ENCODE measurements at places on chromosomes 1 and 21. TPM values are rescaled to one million over a fixed set of nuclear protein-coding genes. Genes with fewer than 3 reads are reported as not detected.

PPM1J gene
- 1.4 TPM for polyA plus RNA-seq

GLIS1 gene
- not detected for polyA plus RNA-seq

TNFRSF4 gene
- polyA plus RNA-seq, result not detected

LCE1B gene
- not detected for polyA plus RNA-seq

PDPN gene
- polyA plus RNA-seq, result not detected

ALDH9A1 gene
- polyA plus RNA-seq, result 92.4 TPM

SPRR1B gene
- not detected for polyA plus RNA-seq

AMPD1 gene
- 0.21 TPM for polyA plus RNA-seq

GJA8 gene
- not detected for polyA plus RNA-seq

TMIGD3 gene
- polyA plus RNA-seq, result not detected

CATSPERE gene
- 0.23 TPM for polyA plus RNA-seq

BTG2 gene
- polyA plus RNA-seq, result 202 TPM

ZMYND12 gene
- 0.39 TPM for polyA plus RNA-seq

RGS18 gene
- 3.0 TPM for polyA plus RNA-seq

CLIC6 gene
- 0.08 TPM for polyA plus RNA-seq

FBXO44 gene
- 16.9 TPM for polyA plus RNA-seq

PKLR gene
- not detected for polyA plus RNA-seq

FCRL4 gene
- polyA plus RNA-seq, result 0.06 TPM

CD2 gene
- polyA plus RNA-seq, result 6.6 TPM

CD101 gene
- polyA plus RNA-seq, result 1.8 TPM

LHX4 gene
- 0.25 TPM for polyA plus RNA-seq

KCNQ4 gene
- polyA plus RNA-seq, result not detected

ATP5IF1 gene
- 446 TPM for polyA plus RNA-seq

C1orf210 gene
- not detected for polyA plus RNA-seq

WLS gene
- polyA plus RNA-seq, result not detected

RGS7 gene
- 0.54 TPM for polyA plus RNA-seq

COL6A1 gene
- polyA plus RNA-seq, result not detected

S1PR1 gene
- polyA plus RNA-seq, result 126 TPM

GNAT2 gene
- polyA plus RNA-seq, result not detected

PRR9 gene
- polyA plus RNA-seq, result not detected

TMEM201 gene
- polyA plus RNA-seq, result 4.2 TPM

MCOLN3 gene
- polyA plus RNA-seq, result 0.19 TPM

ARHGEF10L gene
- not detected for polyA plus RNA-seq

STYXL2 gene
- not detected for polyA plus RNA-seq

MIXL1 gene
- 1.6 TPM for polyA plus RNA-seq

CRP gene
- polyA plus RNA-seq, result not detected

MYOG gene
- not detected for polyA plus RNA-seq

PRUNE1 gene
- polyA plus RNA-seq, result 36.2 TPM

NEXN gene
- 3.8 TPM for polyA plus RNA-seq

CFHR2 gene
- not detected for polyA plus RNA-seq

MARK1 gene
- 0.51 TPM for polyA plus RNA-seq

NTMT2 gene
- polyA plus RNA-seq, result not detected

AMY2A gene
- polyA plus RNA-seq, result not detected

LRRC38 gene
- polyA plus RNA-seq, result not detected

FAM78B gene
- 0.15 TPM for polyA plus RNA-seq

SPRR1A gene
- not detected for polyA plus RNA-seq

FHAD1 gene
- polyA plus RNA-seq, result not detected

GUK1 gene
- polyA plus RNA-seq, result 250 TPM

C21orf58 gene
- 1.3 TPM for polyA plus RNA-seq

KRTAP22-1 gene
- polyA plus RNA-seq, result not detected
